ENCODE measurements at places on chromosomes 2 and 18.

DNA sequence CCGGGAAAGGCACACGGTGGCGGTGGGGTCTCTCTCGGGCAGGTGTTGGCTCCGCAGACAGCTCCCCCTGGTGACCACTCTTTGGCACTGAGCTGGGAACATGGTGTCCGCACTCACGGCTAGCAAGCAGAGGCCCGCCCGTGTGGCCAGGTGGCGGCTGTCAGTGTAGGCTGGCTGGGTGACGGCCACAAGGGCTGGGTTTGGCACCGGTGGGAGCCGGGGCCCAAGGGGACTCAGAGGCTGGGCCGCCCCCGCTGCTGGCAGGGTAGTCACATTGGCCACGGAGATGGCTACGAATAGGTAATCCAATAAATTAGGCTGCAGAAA is 1071.7 kb downstream of the RPIA start:
- peaks cover 8% of the 10 kb centered on the region for H3K27me3 ChIP-seq
- H3K4me1 ChIP-seq, result no peaks in the 10 kb centered on the region
- H3K36me3 ChIP-seq, result no peaks in the 10 kb centered on the region
- no peak overlapping the region for H3K27ac ChIP-seq
- no peak overlapping the region for H3K4me3 ChIP-seq
- no peak for DNase-seq

- no peaks in the 10 kb centered on the region for H3K36me3 ChIP-seq
- H3K4me3 ChIP-seq, result no peak overlapping the region
- H3K27ac ChIP-seq, result no peak overlapping the region
- peaks cover 33% of the 10 kb centered on the region for H3K4me1 ChIP-seq
Observed at GRCh38 chr2:46047290-46047689, 249.9 kb upstream of the EPAS1 start.

- DNase-seq, result no peak
- H3K27ac ChIP-seq, result no peak overlapping the region
- no peaks in the 10 kb centered on the region for H3K27me3 ChIP-seq
- no peaks in the 10 kb centered on the region for H3K36me3 ChIP-seq
- no peak overlapping the region for H3K4me3 ChIP-seq
Observed at GRCh38 chr2:133458280-133458679, 110.0 kb downstream of the NCKAP5 start.

GRCh38 chr2:64440843-64441242 is 13.1 kb upstream of the LGALSL start:
- no peaks in the 10 kb centered on the region for H3K27me3 ChIP-seq
- no peak overlapping the region for H3K4me3 ChIP-seq
- H3K36me3 ChIP-seq, result no peaks in the 10 kb centered on the region
- no peaks in the 10 kb centered on the region for H3K4me1 ChIP-seq
- H3K27ac ChIP-seq, result no peak overlapping the region
- DNase-seq, result no peak

DNA sequence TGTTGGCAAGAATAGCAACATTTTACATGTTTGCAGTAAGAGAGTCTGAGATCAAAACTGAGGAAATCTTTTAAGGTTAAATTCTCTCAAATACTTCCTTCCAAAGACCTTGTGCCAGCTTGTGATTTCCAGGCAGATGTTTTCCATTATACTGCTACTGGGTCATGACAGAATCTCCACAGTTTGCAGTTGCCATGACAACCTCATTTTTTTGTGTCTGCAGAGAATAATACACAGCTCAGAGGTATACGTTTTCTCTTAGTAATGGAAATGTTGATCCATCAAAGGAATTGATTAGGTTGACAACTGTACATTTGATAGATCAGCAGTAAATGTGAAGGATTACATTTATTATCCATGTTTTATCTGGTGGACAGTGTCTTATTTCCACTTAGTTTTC is 29.1 kb upstream of the CSRNP3 start:
- DNase-seq, result no peak
- H3K4me1 ChIP-seq, result no peaks in the 10 kb centered on the region
- no peaks in the 10 kb centered on the region for H3K36me3 ChIP-seq
- H3K27me3 ChIP-seq, result no peaks in the 10 kb centered on the region
- H3K4me3 ChIP-seq, result no peak overlapping the region

GRCh38 chr2:179252423-179252822 is 12.2 kb downstream of the SESTD1 start:
- H3K36me3 ChIP-seq, result no peaks in the 10 kb centered on the region
- H3K4me3 ChIP-seq, result no peak overlapping the region
- H3K4me1 ChIP-seq, result peaks cover 18% of the 10 kb centered on the region

DNA sequence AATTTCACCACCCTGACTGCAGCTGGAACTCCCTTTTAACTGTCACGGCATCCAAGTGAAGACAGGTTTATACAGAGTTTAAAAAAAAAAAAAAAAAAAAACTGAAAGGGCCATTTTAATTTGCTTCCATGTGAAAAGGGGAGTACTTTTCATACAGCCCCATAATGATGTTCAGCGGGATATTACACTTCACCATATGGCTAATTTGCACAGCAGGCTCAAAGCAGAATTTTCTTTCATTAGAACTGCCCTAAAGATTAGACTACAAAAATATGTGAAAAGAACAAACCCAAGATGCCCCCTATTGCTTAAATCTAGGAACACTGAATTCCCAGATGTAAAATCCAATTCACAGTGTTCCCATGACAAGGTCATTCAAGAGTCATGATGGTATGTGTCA is 301.8 kb downstream of the EXOC6B start:
- no peaks in the 10 kb centered on the region for H3K36me3 ChIP-seq
- no peak overlapping the region for H3K4me3 ChIP-seq
- DNase-seq, result no peak
- no peak overlapping the region for H3K27ac ChIP-seq
- H3K27me3 ChIP-seq, result no peaks in the 10 kb centered on the region

Data from esophagus squamous epithelium (tissue), 5 donors.